ENCODE measurements at places on chromosomes 1 and 21.

- no peak for DNase-seq
These were observed 1341.7 kb downstream of the PLA2G4A start for GRCh38 chr1:188170411-188170810.

DNA sequence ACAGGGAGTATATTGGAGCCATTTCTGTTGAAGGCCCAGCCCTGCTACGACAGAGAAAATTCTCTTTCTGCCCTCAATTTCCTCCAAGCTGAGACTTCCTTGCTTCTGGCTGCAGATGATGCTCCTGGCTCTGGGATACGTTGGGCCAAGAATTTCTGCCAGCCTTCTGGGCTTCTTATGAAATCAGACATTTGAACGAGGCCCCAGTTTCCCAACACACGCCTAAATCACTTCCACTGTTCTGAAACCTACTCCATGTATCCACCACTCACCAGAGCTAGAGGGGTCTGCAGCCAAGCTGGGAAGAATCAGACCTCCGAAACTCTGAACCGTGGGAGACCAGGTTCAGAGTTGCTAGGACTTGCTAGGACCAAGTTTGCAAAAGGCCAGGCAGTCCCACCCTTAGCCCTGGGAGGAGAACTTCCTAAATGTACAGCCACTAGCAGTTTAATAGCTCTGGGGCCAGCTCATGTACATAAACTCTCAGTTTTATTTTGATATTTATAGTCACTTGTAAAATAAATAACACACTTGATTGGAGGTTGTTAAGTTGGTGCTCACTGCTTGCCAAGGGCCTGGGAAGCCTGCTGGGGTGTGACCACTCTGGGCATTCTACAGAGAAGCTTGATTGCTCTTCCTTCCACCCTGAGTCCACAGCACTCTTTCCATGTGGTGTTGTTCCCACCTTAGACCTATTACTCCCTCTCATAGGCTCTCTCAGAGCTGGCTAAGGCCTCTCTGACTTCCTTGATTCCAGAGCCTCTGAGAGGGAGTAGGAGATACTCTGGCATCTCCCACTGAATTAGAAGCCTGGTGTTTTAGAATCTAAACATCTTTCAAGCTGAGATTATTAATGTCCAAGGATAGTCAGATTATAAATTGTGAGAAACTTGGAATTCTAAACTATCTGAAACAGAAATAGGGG lies 83.4 kb upstream of the TRABD2B start:
- no peak for DNase-seq

GRCh38 chr1:200838676-200839445 lies 33.9 kb upstream of the GPR25 start:
- DNase-seq = no peak

GRCh38 chr1:7657287-7658016 lies 113.6 kb upstream of the VAMP3 start:
- DNase-seq = no peak

DNA sequence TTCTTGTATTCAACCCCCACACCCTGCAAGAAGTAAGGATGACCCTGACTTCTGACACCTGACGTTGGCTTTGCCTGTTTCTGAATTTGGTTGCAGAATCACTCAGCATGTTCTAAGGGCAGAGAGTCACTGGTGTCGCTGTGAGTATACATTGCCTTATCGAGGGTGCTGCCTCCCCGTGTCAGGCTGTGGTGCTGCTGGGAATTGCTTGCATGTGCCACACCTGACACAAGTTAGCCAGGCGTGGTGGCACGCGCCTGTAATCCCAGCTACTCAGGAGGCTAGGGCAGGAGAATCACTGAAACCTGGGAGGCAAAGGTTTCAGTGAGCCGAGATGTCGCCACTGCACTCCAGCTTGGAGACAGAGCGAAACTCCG lies 45.9 kb downstream of the WDR4 start:
- no peak for DNase-seq

DNA sequence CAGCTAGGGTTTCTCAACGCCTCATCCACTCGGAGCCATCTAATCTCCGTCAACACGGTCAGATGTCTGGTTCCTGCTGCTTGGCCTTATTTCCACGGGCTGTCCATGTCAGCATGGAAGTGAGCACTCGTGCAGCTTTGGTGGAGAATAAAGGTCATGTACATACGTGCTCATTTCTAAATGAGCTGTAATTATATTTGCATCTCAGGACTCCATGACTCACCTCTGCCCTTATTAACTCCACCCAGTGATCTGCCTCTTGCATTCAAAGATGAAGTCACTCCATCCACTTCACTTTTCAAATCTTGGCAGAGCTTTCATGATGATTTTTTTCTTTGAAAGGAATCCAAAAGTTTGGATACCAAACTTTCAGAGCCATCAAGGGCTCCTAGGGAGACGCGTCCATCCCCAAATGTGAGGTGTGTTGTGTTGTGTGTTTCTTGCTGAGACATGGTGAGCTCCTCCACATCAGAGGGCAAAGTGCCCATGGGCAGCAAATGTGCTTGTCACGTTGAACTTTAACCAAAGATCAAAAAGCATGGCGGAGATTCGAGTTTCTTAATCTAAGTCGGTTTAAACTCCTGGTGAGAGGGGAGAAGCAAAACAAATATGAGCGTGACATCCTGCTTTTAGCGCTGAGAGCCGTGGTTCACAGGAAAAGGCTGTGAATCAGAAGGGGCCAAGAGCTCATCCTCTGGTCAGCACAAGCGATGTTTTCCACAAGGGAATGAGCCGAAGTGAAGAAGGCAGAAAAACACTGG lies 68.6 kb upstream of the ERRFI1 start:
- no peak for DNase-seq

- DNase-seq = no peak
These were observed 2.8 kb downstream of the ZBTB8OS start for GRCh38 chr1:32647308-32648134.

- DNase-seq = no peak
These were observed 59.8 kb downstream of the MAST2 start for GRCh38 chr1:45863218-45863617.

- no peak for DNase-seq
These were observed 8.6 kb upstream of the FOXE3 start for GRCh38 chr1:47407481-47407880.

DNA sequence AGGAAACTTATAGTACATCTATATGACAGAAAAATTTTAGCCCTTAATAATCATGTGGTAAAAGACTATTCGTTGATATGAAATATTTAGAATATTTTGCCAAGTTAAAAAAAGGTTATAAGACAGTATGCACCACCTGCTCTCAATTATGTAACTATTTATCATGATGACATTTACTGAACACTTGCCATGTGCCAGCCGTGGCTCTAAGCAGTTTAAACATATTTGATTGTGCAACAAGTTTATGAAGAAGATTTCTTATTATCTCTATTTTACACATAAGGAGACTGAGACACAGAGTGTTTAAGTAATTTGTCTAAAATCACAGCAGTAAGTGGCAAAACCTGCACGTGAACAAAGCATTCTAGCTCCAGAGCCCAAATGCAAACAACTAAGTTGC lies 199.3 kb upstream of the JUN start:
- no peak for DNase-seq

- DNase-seq = no peak
These were observed 126.4 kb downstream of the FAM78B start for GRCh38 chr1:166040202-166040997.

GRCh38 chr1:246001142-246001836 lies 505.8 kb downstream of the SMYD3 start:
- DNase-seq = no peak

Measured in iPS DF 19.7 (cell line).